Activated T-cell treated with anti-CD3 and anti-CD28 coated beads, Interleukin-2, amount 50 U/mL, for 24 hours (primary cell): ENCODE measurements at places on chromosomes 1 and 21.
A peak's percentile ranks its signal among the peaks of the same experiment; 100 is the strongest.

DNA sequence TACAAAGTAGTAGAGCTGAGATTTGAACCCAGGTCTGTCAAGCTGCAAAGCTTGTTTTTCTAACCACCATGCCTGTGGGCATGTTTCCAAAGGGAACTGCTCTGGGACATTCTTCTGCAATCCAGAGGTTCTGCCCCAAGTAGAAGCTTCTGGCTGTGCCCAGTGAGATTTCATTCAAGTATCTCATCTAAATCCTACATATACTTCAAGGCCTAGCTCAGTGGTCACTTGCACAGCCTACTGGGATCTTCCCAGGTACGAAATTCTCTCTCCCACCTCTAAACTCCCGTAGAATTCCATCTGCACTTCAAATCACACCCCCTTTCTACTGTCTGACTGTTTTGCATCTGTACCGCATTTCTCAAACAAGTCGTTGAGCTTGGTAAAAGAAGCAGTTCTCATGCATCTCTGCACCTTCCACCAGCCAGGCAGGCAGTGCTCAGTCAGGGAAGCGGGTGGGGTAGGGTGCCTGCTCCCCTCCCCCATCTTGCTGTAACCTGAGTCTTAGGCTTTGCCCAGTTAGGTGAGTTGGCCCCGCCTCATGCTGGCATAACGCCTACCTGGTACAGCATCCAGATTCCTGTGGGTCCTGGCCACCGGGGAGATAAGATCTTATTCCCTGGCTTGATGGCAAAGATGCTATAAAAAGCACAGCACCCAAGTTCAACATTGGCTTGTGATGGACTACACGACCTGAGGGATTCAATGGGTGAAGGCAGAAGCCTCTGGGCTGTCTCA is 13.5 kb downstream of the SLC9A1 start:
- no peaks in the 10 kb centered on the region for H3K27me3 ChIP-seq
- no peak overlapping the region for H3K4me3 ChIP-seq
- DNase-seq: no peak
- peaks cover 29% of the 10 kb centered on the region for H3K36me3 ChIP-seq
- H3K4me1 ChIP-seq: peaks cover 75% of the 10 kb centered on the region

- no peak for DNase-seq
- no peaks in the 10 kb centered on the region for H3K27me3 ChIP-seq
- H3K36me3 ChIP-seq: peaks cover 4% of the 10 kb centered on the region
- peak overlapping the region; percentile 77 for H3K27ac ChIP-seq
- peak overlapping the region; percentile 15 for H3K4me3 ChIP-seq
These were observed 2.7 kb upstream of the LPGAT1 start for GRCh38 chr1:211833174-211833820.

GRCh38 chr1:43305461-43305860 is 4.7 kb downstream of the TIE1 start:
- no peaks in the 10 kb centered on the region for H3K36me3 ChIP-seq
- no peak overlapping the region for H3K27ac ChIP-seq
- no peaks in the 10 kb centered on the region for H3K27me3 ChIP-seq
- H3K4me3 ChIP-seq: no peak overlapping the region
- no peak for DNase-seq

GRCh38 chr1:163195728-163196448 is 6.8 kb downstream of the RGS5 start:
- no peaks in the 10 kb centered on the region for H3K4me1 ChIP-seq
- DNase-seq: no peak
- no peak overlapping the region for H3K27ac ChIP-seq
- no peaks in the 10 kb centered on the region for H3K27me3 ChIP-seq

- no peak overlapping the region for H3K4me3 ChIP-seq
- H3K27me3 ChIP-seq: no peaks in the 10 kb centered on the region
- no peaks in the 10 kb centered on the region for H3K36me3 ChIP-seq
- H3K27ac ChIP-seq: no peak overlapping the region
- H3K4me1 ChIP-seq: peaks cover 5% of the 10 kb centered on the region
These were observed 15.5 kb upstream of the CD247 start for GRCh38 chr1:167533851-167534300.

DNA sequence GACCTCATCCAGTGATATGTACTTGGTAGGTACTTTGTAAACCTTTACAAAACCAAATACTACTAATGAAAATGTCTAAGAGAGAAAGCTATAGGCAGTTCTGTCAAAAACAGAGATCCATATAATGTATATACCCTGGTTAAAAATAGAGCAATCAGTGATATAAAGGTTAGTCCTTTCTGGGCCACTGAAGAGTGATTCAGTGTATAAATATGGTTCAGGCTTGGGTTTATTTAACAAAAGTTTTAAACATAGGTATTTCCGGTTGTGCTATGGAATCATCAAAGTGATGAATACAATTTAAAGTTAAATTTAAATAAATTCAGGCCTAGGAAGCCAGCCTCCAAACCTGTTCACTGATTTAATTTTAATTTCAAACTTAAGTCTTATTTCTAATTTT is 108.4 kb upstream of the DMRTA2 start:
- H3K27ac ChIP-seq: no peak overlapping the region
- DNase-seq: no peak
- peaks cover 2% of the 10 kb centered on the region for H3K4me1 ChIP-seq
- H3K4me3 ChIP-seq: no peak overlapping the region

DNA sequence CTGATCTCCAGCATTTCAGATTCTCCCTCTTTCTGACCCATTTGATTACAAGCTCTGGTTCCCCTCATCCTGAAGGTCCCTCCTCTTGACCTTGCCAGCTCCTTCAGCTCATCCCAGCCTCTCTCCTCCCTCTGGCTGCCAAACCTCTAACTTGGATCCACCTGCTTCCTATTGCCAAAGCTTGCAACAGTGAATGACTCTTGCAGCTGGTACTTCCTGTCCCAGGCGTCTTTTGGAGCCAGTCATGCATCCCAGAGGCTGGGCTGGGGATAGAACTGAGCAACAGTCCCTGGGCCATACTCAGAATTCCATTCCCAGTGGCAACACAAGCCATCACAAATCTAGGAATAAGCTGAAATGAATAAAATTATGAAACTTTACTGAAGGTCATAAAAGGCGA is 27.7 kb upstream of the SPOCD1 start:
- no peak for DNase-seq
- no peaks in the 10 kb centered on the region for H3K27me3 ChIP-seq
- no peaks in the 10 kb centered on the region for H3K36me3 ChIP-seq
- H3K4me1 ChIP-seq: peaks cover 43% of the 10 kb centered on the region
- no peak overlapping the region for H3K4me3 ChIP-seq

GRCh38 chr1:149927056-149927562 is 494 bp downstream of the SF3B4 start:
- no peaks in the 10 kb centered on the region for H3K27me3 ChIP-seq
- peak overlapping the region; percentile 94 for H3K27ac ChIP-seq
- no peak for DNase-seq
- H3K36me3 ChIP-seq: peaks cover 60% of the 10 kb centered on the region

DNA sequence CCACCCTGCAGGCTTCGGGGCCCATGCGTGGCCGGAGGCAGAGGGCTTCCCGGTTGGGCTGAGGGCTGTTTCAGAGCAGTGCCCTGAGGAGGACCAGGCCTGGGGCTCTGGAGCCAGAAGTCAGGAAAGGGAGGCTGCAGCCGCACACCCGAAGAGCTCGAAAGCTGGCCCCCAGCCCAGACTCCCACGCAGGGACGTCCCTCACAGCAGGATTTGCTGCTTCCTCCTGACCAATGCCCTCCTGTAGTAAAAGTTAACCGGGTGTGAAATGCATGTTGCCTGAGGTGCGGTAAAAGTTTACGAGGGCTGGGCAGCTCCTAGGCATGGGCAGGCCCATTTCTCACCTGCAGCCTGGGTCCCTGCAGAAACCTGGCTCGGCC is 101.5 kb upstream of the ARHGEF16 start:
- H3K27me3 ChIP-seq: peaks cover 6% of the 10 kb centered on the region
- H3K27ac ChIP-seq: no peak overlapping the region
- DNase-seq: no peak
- H3K36me3 ChIP-seq: no peaks in the 10 kb centered on the region
- no peak overlapping the region for H3K4me3 ChIP-seq
- no peaks in the 10 kb centered on the region for H3K4me1 ChIP-seq

DNA sequence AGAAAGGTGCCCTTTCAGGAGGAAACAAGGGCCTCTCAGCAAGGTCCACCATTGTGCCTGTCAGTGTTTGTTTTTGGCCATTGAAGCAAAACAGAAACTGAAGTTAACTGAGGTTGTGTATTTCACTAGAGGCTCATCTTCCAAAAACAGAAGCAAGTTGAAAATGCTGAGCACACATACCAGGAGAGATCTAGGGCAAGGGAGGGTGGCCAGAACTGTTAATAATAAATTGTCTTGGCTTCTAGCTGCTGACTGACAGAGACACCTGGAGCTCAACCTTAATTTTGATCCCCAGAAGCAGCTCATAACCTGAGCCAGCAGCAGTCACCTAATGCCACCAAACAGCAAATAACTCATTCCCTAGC is 5.2 kb downstream of the AGMAT start:
- no peaks in the 10 kb centered on the region for H3K27me3 ChIP-seq
- peaks cover 64% of the 10 kb centered on the region for H3K36me3 ChIP-seq
- peaks cover 49% of the 10 kb centered on the region for H3K4me1 ChIP-seq
- H3K4me3 ChIP-seq: peak overlapping the region; percentile 48
- no peak for DNase-seq

DNA sequence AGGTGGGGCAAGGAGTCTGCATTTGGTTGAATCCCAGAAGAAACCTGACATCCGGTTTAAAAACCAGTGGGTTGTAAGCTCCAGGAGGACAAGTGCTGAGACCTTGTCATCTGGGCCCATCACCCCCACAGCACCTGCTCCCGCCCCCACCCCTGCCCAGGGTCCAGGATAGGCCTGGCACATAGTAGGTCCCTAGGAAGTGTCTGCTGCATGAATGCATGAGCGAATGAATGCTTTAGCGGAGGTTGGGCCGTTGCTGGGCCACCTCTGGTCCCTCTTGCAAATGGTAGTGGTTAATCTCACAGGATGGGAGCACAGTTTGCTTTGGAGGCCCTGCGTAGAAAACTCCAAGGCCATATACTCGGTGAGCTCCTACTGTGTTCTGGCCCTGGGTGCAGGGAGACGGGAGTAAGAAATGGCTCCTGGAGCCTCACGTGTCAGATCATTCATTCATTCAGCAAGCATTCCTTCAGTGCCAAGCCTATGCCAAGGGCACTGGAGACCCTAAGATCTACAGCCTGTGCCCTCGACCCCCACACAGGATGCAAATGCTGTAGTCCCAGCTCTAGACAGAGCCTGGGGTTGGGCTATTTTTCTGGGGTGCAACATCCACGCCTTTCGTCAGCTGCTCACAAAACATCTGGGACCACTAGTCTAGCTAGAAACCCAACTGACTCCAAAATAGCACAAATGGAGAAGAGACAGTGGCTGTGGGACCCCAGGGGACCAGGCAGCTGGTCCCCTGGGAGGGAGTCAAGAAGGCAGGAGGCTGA is 28.9 kb downstream of the EPHA2 start:
- H3K27ac ChIP-seq: no peak overlapping the region
- no peak for DNase-seq
- H3K27me3 ChIP-seq: no peaks in the 10 kb centered on the region

- H3K36me3 ChIP-seq: peaks cover 21% of the 10 kb centered on the region
- H3K27me3 ChIP-seq: no peaks in the 10 kb centered on the region
- peak overlapping the region; percentile 91 for H3K4me3 ChIP-seq
- peak overlapping the region; percentile 34 for H3K27ac ChIP-seq
- H3K4me1 ChIP-seq: peaks cover 41% of the 10 kb centered on the region
These were observed 2.0 kb downstream of the CSRP1 start for GRCh38 chr1:201504799-201505502.

GRCh38 chr1:210250998-210251679 is 18.5 kb downstream of the SERTAD4 start:
- no peak overlapping the region for H3K27ac ChIP-seq
- peak overlapping the region; percentile 60 for H3K4me3 ChIP-seq
- H3K36me3 ChIP-seq: no peaks in the 10 kb centered on the region
- H3K4me1 ChIP-seq: peaks cover 32% of the 10 kb centered on the region
- peak; percentile 48 for DNase-seq
- H3K27me3 ChIP-seq: peaks cover 90% of the 10 kb centered on the region

DNA sequence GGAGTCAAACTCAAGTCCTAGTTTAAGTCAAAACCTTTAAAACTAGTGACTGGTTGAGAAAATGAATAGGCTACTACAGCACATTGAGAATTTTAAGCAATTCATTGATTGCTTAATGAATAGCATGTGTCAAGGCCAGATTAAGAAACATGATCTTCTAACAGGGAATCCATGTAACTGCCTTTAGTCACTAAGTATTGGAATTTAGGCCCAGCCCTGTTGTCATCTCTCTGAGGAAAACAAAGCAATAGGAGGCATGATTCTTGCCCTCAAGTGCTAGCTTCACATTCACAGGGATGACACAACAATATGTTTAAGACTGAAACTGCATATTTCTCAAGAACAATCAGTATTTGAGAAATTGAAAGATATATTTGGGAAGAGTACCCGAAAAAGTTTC is 70.0 kb upstream of the PTGS2 start:
- no peak for DNase-seq
- no peaks in the 10 kb centered on the region for H3K27me3 ChIP-seq
- no peak overlapping the region for H3K4me3 ChIP-seq
- no peak overlapping the region for H3K27ac ChIP-seq
- no peaks in the 10 kb centered on the region for H3K4me1 ChIP-seq
- H3K36me3 ChIP-seq: no peaks in the 10 kb centered on the region

- H3K4me1 ChIP-seq: peaks cover 96% of the 10 kb centered on the region
- no peaks in the 10 kb centered on the region for H3K27me3 ChIP-seq
- peak overlapping the region; percentile 67 for H3K4me3 ChIP-seq
- DNase-seq: peak; percentile 26
These were observed 21.5 kb upstream of the PWP2 start for GRCh38 chr21:44085491-44086321.

DNA sequence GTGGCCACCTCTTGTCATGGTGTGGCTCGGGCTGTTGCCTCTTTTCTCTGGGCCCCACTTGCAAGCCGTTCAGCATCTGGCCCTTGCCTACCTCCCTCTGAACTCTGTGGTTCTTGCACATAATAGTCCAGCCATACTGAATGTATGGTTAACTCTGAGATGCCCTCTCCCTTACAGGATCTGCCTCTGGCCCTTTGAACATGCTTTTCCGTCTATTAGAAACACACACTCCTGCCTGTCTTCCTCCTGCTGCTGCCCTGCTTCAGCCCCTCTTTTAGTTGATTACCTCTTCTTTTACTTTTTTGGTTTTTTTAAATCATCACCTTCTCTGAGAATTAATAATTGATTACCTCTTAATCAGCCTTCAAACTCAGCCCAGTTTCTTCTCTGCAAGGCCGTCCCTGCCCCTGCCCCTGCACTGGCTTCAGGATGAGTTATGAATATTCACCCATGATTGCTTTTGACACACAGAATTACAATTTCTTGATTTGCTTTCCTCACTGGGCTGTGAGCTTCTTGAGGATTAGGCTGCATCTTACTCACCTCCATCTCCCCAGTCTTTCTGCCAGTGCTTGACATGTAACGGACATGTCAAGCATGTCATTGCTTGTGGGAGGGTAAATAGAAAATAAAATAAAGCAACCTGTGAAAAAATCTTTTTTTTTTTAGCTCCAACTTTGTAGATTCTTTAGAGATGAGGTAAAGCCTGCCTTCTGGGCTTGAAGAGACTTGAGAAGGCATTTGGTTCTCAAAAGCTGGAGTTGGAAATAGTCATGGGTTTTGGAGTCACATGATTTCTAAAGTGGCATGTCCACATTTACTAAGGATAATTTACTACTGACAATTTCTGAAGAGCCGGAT is 158.3 kb downstream of the PLXNA2 start:
- H3K36me3 ChIP-seq: no peaks in the 10 kb centered on the region
- peak overlapping the region; percentile 84 for H3K27ac ChIP-seq
- H3K4me3 ChIP-seq: peak overlapping the region; percentile 67
- no peaks in the 10 kb centered on the region for H3K27me3 ChIP-seq
